ENCODE measurements at places on chromosomes 2 and 18. TPM values are rescaled to one million over a fixed set of nuclear protein-coding genes. Genes with fewer than 3 reads are reported as not detected.

GRCh38 chr2:62199392-62200125 lies 3.6 kb downstream of the B3GNT2 start:
- DNase-seq = no peak

DNA sequence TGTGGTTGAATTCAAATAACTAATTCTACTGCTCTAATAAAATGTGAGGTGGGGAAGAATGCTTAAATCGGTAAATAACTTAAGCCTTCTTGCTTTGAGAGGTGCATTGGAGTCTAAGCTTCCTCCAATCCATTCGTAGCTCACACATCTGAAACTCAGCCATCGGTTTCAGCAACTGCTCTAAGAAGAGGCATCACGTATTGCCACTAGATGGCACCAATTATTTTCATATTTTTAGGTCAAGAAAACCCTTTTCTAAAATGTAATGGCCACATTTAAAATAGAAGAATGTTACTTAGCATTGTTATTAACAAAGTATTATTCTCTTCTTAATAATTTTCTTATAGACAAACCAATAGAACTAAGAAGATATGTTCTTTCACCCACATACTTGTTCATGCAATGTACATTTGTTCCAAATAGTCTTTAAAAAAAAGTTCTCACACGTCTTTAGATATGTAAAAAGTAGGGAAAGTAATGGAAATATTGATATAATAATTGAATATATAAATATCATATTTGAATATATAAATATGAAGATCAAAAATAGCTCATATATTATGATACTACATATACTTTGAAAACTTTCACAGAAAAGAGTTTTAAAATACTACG lies 229.8 kb downstream of the CCDC178 start:
- DNase-seq = no peak

DNA sequence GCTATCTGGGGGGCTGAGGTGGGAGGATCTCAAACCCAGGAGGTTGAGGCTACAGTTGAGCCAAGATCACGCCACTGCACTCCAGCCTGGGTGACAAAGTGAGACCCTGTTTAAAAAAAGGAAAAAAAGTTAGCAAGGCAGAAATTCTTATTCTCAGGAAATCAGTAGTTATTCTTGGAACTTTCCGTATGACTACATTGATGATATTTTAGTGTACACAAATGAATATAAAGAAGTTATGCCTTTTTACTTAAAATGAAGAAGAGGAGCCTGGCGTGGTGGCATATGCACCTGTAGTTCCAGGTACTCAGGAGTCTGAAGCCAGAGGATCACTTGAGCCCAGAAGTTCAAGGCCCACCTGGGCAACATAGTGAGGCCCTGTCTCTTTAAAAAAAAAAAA lies 7.4 kb downstream of the SPDYA start:
- DNase-seq = no peak

GRCh38 chr2:148614014-148614321 lies 30.6 kb upstream of the EPC2 start:
- no peak for DNase-seq

Gene ACMSD
- not detected for total RNA-seq

DNA sequence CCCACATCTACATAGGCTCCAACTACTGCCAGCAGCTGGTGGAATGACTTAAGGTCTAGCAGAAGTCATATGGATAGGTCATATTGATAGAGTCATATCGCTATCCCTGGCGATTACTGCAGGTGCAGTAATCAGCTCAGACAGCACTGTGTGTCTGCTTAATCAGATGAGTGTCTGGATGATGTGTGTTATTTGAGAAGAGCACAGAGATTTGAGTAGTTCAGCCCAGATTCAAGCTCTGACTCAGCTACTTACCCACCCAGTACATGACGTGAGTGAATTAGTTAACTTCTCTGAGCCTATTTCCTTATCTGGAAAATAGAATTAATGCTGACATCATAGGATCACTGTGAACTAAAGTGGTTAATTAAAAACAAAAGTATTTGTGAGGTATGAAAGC lies 78.9 kb downstream of the EHD3 start:
- no peak for DNase-seq

DNA sequence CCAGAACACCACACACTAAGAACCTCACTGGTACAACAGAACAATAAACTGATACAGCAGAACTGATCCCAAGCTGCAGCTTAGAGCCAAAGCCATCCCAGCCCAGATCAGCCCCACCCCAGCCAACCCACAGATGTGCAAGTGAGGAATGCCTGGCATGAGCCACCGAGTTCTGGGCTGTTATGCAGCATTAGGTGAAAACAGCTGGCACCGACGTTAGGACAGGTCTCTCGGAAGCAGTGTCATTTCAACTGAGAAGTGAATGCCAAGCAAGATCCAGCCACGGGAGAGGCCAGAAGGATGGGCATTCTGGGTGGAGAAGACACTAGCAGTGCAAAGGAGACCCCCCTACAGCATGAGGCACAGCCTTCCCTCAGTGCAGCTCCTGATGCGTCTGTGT lies 38.9 kb downstream of the ADCY3 start:
- no peak for DNase-seq

Gene GPR55
- not detected for total RNA-seq

GRCh38 chr2:189102735-189103134 lies 76.8 kb downstream of the COL5A2 start:
- no peak for DNase-seq

DNA sequence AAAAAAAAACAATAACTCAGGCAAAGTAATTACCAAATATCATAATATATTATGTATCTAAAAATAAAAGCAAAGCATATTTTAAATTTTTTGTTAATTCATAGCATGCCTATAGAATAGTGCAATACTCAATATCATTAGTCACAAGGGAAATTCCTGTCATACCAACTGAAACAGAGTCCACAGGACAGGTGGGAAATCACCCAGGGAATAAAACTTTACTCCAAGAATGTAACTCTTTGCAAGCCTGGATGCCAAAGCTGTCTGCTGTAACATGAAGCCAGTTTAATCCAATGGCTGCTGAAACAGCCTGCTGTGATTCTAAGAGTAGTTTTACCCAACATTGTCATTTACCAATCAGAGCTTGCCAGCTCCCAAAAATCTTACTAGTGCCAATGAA lies 40.0 kb upstream of the SULT1C3 start:
- no peak for DNase-seq

- DNase-seq = no peak
These were observed 94.6 kb downstream of the GLI2 start for GRCh38 chr2:120830096-120830830.

- no peak for DNase-seq
These were observed 469.0 kb downstream of the EPHA4 start for GRCh38 chr2:221102896-221103688.

Gene RAB27B
- total RNA-seq = 0.30 TPM

DNA sequence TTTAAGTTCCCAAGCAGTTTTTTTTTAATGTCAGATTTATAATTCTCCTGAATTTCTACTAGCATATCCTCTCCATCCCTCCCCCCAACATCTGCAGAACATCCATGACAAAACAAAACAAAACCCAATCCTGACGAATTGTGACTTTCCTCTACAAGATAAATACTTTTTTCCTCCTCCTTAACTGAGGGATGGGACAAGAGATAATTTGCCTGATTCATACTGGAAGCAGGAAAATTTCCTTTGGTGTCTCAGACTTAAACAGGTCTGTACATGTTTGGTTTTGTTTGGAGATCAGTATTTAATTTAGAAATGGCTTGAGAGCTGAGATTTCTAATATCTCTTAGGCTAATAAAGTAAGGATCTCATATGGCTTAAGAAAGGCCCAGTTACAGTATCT lies 2.2 kb downstream of the CAVIN2 start:
- DNase-seq = no peak

- no peak for DNase-seq
These were observed 294.3 kb upstream of the ZNF804A start for GRCh38 chr2:184304006-184304405.

DNA sequence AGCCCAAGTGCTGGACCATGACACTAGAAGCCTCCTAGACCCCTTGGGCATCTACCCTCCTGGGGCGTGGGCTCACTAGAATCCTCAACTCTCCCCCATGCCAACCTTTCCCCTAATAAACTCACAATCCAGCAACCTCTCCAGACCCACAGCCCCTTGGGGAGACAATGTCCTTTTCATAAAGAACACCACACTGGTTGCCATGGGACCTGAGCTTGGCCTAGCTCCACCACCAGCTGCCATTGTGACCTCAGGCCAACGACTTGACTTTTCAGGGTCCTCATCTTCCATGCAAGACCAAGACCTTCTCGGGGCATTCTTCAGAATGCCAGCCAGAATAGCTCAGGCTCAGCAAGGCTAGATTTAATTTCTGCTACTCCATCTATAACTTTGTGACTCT lies 128.1 kb upstream of the NPAS2 start:
- no peak for DNase-seq

Gene EPC2
- total RNA-seq = 18.5 TPM

DNA sequence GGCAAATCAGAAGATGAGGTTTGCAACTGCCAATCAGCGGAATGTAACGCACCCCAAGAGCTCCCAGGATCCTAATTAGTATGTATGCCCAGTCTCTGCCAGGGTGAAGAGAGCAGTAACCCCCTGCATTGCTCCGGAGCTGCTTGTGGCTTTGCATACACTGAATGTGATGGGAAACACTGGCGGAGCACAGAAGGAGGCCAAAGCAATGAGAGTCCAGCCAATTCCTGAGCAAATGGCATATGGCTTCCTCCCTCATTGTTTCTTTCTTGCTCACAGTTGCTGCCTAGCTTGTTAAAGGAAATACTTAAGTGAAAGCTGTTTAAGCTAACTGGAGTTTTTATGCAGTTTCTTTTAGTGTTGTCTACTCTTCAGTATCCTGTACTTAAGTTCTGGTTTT lies 343.5 kb upstream of the NT5C1B start:
- DNase-seq = no peak

Gene SIGLEC15
- total RNA-seq = not detected

- no peak for DNase-seq
These were observed 56.0 kb downstream of the HAUS1 start for GRCh38 chr18:46160050-46160798.

DNA sequence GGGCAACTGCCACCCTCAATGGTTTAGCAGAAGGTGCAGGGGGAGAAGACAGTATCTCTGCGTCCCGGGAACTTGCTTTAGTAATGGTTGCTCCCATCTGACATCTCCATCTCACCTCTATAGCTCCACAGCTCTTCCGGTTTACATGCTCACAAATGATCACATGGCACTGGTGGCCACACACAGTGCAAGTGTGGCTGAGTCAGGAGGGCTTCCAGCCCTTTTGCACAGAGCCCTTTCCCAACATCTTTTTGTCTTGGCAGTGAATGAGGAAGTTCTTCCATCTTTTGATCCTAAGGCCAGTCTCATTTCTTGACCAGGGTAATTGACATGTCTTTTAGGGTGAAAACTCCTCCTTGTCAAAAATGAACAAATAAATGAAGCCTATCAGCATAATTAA lies 347.7 kb downstream of the LPIN1 start:
- no peak for DNase-seq

Gene CPO
- total RNA-seq = not detected

- no peak for DNase-seq
These were observed 71.3 kb upstream of the FN1 start for GRCh38 chr2:215507136-215507535.

DNA sequence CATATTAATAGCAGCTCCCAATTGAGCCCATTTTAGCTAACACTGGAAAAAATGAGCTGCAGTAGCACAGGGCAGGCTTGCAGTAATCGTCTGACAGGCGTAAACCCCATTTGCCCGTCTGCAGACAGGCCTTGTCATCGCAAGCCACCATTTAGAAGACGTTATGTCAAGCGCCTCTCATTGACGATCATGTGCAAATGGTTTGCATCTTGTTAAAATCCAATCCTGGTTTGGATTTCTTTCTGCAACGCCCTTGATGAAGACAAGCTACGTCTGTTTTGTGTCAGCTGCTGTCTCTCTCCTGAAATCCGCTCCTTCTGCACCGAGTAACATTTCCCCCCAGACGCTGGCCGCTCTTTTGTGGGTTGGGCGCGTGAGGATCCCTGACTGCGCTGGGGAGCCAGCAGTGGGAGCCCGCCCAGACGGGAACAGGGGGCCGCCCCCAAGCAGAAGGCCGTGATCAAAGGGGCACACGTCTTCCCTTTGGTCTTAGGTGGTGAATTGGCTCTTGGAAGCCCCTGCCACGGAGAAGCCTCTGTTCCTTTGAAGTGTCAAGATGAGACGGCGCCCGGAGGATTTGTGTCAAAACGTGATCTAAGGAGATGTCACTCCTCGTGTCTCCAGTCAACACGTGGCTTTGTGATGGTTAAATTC lies 84.2 kb upstream of the GPC1 start:
- DNase-seq = no peak

GRCh38 chr2:898319-898718 lies 52.3 kb upstream of the SNTG2 start:
- DNase-seq = no peak

GRCh38 chr2:34492561-34493455 lies 893.7 kb upstream of the FAM98A start:
- DNase-seq = no peak

- no peak for DNase-seq
These were observed 18.9 kb upstream of the PNPT1 start for GRCh38 chr2:55712477-55713060.

Gene ZNF512
- total RNA-seq = 16.6 TPM

DNA sequence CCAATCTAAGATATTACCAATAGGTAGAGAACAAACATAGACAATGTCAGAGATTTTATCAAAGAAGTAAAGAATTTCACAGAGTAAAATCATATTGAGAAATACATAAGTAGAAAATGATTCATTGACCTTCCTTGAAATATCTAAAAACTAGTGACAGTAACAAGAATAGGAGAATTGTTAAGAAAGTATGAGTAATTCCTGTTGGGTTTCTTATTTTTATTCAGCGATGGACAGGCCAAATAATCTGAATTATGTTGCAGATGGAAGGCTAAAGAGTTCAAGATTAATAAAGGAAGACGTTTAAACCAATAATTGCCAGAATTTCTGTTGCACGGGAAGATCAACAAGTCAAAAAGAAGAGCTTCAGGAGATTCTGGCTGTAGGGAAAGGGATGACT lies 163.4 kb upstream of the RASGRP3 start:
- no peak for DNase-seq

GRCh38 chr2:634636-635388 lies 42.4 kb downstream of the TMEM18 start:
- no peak for DNase-seq

Gene LRRTM4
- 0.70 TPM for total RNA-seq

- DNase-seq = no peak
These were observed 4.3 kb downstream of the C2orf68 start for GRCh38 chr2:85607268-85608215.

GRCh38 chr2:126658905-126659561 lies 3.1 kb downstream of the GYPC start:
- peak; percentile 85 for DNase-seq

Gene GALNT5
- 0.16 TPM for total RNA-seq

- DNase-seq = no peak
These were observed 195.1 kb upstream of the DTNA start for GRCh38 chr18:34514957-34515356.

DNA sequence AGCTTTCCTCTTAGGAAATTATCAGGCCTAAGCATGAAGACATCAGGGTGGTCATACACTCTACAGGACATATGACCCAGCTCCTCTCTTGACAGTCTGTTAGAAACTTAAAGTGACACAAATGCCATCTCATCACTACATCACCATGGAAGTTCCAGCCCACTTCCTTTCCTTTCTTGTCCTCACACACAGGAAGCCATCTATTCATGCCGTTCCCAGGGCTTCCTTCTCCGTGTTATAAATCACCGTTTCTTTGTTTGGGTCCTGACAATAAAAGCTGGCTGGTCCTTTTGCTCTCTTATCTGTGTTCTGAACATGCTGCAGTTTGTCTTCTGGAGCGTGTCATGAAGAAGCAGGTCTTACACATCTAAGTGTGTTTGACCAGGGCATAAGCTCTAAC lies 692.1 kb upstream of the CELF4 start:
- no peak for DNase-seq

- no peak for DNase-seq
These were observed 580.0 kb downstream of the RNF144A start for GRCh38 chr2:7497178-7497577.

Measured in Right ventricle myocardium superior (tissue), 1 donor.